ENCODE measurements at places on chromosomes 3 and 15.

DNA sequence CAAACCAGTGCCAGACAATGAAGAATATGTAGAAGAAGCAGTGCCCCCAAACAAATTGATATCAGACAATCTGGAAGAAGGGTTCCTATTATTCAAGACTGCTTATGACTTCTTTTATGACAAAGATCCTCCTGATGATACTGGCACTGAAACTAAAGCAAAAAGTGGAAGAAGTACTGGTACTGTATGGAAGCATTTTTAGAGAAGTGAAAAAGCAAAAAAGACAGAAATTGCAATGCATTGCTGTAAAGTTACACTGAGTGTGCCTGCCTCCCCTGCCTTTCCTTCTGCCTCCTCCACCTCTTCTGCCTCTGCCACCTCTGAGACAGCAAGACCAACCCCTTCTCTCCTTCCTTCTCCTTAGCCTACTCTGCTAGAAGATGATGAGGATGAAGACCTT, 167.6 kb downstream of the PLCL2 start:
- no peak for DNase-seq

DNA sequence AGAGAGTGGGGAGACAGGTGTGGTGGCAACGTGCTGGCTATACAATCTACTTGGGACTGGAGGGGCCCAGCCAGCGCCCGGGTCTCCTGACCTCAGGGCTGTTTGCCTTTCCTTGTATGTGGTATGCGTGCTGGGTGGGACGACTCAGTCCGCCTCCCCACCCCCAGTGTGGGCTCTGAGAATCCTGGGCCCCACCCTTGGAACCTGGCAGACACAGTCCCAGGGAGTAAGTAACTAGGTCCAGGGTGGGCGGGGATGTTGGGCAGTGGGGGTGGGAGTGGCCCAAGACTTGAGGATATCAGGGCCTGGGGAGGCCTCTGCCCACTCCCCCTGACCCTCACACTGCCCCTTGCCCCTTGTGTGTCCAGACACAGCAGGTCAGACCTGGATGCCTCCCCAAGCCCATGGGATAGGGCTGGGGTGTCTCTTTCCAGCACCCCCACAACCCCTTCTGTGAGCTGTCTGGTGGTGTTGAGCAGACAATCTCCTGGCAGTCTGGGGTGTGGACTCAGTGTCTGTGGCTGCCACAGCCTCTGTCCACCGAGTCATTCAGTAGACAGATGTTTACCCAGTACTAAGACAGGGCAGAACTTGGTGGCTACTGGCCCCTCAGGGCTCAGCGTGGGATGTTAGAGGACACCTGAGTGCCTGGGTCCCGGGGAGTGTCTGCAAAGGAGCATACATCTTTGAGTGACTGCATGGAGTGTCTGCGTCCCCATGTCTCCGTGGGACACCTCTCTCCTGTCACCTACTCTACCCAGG, 1.3 kb downstream of the CHST13 start:
- DNase-seq: no peak

- no peak for DNase-seq
Measured at GRCh38 chr15:42092398-42093318, 1.7 kb downstream of the PLA2G4D start.

DNA sequence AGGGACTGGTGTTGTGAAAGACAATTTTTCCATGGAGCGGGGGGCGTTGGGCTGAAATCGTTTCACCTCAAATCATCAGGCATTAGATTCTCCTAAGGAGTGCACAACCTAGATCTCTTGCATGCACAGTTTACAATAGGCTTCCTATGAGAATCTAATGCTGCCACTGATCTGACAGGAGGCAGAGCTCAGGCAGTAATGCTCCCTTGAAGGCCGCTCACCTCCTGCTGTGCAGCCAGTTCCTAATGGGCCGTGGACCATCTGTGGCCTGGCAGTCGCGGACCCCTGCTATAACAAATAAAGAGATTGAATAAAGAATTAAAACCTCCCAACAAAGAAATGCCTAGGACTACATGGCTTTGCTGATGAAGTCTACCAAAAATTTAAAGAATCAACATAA, 25.3 kb upstream of the ANKRD28 start:
- DNase-seq: no peak

- DNase-seq: no peak
Measured at GRCh38 chr15:81480645-81481053, 106.6 kb upstream of the TMC3 start.

GRCh38 chr3:99962703-99963102, 145.0 kb downstream of the CMSS1 start:
- DNase-seq: no peak

- DNase-seq: no peak
Measured at GRCh38 chr3:149655826-149656574, 1.8 kb downstream of the WWTR1 start.

GRCh38 chr3:133829310-133829707, 23.7 kb downstream of the SRPRB start:
- DNase-seq: no peak

DNA sequence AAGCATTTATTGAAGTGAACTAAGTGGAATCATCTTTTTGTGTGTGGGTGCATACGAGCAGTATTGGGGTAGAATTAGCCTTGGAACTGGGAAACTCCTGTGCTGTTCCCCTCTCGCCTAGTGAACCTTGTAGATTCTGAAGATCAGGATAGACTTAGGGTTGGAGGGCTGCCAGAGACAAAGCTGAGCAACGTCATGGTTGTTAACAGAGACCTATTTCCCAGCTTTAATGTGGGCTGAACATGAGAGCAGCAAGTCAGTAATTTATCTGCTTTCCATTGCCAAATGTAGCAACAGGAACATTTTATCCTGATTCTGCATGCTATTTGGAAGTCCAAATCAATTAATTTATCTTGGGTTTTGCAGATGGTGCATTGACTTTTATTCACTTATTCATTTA, 246.6 kb downstream of the IL20RB start:
- no peak for DNase-seq

- no peak for DNase-seq
Measured at GRCh38 chr3:69180869-69181591, 58.6 kb upstream of the LMOD3 start.

GRCh38 chr3:101638261-101638745, 38.6 kb downstream of the ZBTB11 start:
- DNase-seq: no peak

DNA sequence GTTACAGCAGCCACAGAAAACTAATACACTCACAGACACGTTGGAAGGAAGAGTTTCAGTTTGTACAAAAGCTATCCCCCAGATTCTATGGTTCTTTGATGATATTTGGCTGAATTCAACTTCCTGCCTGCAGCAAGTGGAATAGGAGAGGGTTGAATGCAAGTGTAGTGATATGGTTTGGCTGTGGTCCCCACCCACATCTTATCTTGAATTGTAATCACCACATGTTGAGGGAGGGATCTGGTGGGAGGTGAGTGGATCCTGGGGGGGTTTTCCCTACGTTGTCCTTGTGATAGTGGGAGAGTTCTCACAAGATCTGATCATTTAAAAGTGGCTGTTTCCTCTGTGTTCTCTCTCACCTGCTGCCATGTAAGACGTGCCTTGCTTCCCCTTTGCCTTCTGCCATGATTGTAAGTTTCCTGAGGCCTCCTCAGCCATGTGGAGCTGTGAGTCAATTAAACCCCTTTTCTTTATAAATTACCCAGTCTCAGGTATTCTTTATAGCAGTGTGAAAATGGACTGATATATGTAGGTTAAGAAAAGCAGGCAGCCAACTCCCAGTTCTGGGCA, 29.8 kb downstream of the NMNAT3 start:
- no peak for DNase-seq

GRCh38 chr15:68812597-68813431, 7.9 kb downstream of the ANP32A start:
- DNase-seq: no peak

DNA sequence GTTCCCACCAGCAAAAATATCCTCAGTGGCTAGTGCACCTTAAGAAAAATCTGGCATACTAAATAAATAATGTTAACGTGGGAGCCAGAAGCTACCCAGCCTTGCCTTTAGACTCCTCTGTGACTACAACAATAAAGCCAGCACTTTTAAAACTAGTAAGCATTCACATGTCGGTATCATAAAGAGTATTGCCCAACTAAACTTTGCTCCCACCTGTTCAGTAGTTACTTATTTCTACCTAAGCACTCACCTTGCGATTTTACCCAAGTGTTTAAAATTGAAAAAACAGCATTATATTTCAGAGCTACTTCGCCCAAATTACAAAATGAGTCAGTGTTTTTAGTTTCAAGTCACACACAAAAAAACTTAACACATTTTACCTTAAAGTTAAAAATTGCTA, 12.8 kb downstream of the ALDH1L1 start:
- DNase-seq: no peak

GRCh38 chr3:193884652-193885051, 251.3 kb upstream of the HES1 start:
- no peak for DNase-seq

- DNase-seq: no peak
Measured at GRCh38 chr3:169769287-169770181, at the start of gene ACTRT3. Gene ACTRT3 (minus strand): TSS chr3:169769561. CDS start chr3:169769520, 41 bp downstream.

DNA sequence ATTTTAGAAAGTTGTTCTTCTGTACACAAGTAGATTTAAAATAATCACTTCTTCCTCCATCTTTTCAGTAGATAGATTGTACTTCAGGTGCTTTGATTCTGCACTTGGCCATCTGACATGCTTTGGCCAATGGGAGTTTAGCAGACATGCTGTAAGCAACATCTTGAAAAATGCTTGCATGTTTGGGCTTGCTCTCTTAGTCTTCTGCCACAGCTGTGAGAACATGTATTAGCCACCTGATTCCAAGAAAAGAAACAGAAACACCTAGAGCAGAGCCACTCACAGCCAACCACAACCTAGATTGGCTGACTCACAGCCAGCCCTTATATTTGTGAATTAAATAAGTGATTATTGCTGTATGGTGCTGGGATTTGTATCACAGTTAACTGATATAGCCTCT, 70.2 kb upstream of the GADL1 start:
- no peak for DNase-seq

DNA sequence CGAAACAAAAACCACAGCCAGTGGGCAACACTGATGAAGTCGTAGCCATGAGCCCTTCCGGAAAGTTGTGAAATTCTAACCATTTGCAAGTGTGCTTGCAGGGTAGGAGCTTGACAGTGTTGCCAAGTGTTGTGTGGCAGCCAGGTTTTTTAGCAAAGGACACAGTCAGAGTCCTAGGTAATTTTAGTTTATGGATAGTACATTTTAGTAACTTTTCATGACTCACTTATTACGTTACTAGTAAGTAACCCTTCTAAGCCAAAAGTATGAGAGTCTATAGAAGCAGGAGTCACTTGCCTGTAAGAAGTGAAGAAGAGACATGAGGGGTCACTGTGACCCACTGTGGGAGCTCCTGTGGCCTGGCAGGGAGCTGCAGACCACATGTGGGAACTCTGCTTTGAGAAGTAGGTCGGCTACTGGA, 54.8 kb upstream of the ADPGK start:
- no peak for DNase-seq

DNA sequence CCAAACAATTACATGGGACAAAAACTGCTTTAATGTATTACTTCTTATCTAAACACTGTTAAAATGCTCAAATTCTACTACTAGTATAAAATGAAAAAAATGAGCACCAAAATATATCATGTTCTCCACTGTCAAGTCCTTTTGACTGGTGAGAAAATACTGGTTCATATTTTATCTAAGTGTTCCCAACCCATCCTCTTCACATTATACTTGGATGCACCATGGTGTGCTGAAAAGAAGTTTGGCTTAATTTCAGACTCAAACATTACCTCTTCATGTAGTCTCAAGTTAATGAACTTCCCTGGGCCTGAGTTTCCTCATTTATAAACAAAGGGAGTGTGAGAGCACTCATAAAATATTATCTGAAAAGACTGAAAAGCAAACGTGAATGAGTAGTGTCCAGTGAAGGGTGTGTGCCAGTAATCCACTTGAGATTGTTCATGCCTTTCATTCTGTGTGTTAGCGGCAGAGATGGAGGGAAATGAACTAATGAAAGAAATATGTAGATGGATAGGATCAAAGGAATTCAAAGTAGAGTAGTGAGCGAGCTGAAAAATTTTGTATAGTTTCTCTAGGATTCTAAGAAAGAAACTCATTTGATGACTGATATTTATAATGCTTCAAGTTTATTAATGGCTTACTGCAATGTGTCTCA, 263.2 kb downstream of the NLGN1 start:
- no peak for DNase-seq

DNA sequence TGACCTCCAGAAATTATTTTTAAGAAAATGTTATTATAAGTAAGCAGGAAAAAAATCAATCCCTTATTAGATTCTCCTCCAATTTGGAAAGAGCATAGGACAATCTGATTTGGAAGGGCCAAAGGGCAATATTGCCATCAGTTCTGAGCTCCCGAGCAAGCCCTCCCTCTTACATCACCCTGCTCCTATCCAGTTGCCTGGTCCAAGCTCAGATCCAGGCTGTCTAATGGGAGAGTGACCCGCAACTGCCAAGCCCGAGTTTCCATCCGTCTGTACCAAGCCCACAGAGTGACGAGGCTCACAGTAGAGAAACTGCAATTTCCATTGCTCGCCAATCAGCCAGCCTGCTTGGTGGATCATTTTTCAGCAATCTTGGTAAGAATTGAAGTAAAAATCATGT, 187.7 kb downstream of the MEX3B start:
- DNase-seq: no peak

GRCh38 chr15:58249646-58250312, 111.6 kb downstream of the AQP9 start:
- DNase-seq: no peak

DNA sequence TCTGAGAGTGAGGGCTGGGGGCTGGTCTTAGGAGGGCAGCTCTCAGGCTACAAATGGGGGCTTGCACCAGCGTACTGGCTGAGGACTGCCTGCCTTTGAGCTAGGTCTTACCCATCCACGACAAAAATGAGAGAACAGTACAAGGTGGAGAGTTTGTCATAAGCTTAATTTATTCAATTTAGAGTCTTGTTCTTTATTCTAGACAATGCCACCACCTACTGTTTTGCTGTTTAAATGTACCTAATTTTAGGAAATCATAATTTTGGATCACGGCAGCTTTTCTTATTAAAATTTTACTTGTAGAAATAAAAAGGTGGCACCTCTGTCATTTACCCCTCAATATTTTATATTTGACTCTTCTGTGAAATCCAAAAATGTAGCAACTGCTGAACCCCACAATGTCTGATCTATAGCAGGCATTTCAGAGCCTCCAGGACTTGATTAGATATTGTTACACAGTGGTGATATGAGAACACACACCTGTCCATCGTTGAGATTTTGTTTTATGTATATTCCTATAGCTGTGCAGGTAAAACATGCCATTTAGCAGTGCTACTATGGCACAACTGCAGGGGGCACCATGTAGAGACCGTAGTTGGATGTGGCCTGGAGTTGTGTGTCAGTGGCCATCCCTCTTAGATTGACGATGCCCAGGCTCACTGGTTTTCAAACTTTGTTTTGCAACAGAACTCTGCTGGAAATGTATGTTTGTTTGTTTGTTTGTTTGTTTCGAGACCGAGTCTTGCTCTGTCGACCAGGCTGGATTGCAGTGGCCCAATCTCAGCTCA, 88.6 kb downstream of the SLCO3A1 start:
- no peak for DNase-seq

DNA sequence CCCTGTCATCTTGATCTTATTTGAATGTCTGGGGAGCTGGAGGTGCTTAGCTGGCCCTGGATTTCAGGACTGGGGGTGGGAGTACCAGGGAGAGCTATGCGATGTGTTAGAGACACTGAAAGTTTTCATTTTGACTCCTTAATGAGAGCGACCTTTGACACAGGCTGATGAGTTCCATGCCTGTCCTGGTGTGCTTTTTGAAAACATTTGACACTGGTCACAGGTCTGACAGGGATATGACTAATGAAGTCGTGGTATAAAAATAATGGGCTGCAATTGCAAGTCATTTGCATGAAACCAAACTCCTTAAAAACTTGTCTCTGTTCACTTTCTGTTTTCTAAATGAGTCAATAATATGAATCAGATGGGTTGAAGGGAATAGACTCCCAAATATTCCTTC, 81.9 kb downstream of the MECOM start:
- DNase-seq: no peak

GRCh38 chr3:114508976-114509375, 215.1 kb downstream of the TIGIT start:
- no peak for DNase-seq
